ENCODE measurements at places on chromosomes 7 and 10.

DNA sequence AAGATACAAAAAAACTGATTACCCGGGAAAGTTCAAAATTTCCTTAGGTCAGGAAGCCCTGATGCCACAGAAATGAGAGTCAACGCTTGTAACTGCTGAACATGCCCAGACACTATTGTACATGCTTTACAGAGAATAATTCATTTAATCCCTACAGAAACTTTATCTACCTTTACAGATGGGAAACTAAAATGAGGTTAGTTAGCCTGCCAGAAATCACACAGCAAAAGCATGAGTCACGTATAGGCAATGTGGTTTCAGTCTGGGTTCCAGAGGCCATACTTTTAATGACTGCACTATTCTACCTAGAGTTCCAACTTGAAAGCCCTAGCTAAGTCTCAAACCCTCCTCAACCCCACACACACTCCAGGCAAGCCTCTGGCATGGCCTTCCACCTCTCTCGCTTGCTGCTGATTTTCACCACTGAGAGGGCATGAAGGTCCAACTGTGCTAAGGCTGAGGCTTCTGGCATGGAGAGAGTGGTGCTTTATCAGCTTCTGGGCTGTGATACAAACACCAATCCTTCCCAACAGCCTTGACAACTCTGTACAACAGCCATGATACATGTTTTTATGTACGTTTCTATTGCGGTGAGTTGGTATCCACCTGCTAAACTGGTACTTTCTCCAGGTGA is 1011.2 kb upstream of the GHITM start:
- DNase-seq, result no peak

DNA sequence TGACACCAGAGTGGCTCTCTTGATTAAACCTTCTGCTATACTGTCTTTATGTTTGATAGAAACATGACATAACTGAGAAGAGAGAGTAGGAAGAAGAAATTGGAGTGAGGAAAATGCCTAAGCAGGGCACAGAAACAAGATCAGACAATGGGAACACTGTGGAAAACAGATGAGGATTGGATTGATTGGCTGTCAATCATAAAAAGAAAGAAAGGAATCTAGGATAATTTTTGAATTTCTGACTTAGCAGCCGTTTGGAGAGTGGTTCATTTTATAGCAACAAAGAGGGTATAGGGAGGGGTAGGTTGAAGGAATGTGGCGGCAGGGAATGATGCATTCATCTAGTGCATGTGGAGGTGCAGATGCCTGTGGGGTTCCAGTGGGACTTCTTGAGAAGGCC is 7.8 kb downstream of the TEX47 start:
- DNase-seq, result no peak

DNA sequence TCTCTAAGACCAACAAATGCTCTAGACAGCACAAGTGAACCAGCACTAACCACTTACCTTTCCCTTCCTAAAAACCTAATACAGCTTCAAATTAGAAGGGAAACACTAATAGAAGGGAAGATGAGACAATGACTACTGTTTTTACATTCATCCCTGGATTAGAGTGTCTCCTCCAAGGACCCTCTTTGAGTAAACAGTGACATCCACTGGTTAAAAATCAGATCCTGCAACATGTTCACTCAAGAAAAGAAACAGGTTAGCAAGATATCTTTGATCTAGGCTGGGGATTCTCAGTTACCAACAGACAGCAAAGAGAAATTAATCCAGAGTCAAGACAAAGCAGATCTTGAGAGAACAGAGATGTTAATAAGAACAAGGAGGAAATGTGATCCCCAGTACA is 177.7 kb upstream of the GHITM start:
- DNase-seq, result no peak

- DNase-seq, result no peak
These were observed 75.8 kb downstream of the ZRANB1 start for GRCh38 chr10:125017547-125018298.

DNA sequence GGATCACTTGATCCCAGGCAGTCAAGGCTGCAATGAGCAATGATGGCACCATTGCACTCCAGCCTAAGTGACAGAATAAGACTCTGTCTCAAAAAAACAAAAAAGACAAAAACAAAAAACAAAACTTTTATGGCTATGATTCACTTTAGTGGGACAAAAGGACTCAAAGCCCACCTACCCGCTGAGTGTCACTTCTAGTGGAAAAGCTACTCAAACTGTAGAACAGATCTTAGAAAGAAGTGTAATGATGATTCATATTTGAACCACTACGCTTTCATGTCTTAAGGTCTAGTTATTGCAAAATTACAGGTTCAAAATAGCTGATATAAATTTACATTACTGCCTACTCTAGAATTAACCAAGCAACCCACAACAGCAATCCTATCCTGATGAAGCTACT is 47.1 kb upstream of the OTUD1 start:
- no peak for DNase-seq

GRCh38 chr7:17437586-17437985 is 139.1 kb downstream of the AHR start:
- no peak for DNase-seq

- DNase-seq, result peak; percentile 19
These were observed 140.7 kb downstream of the SND1 start for GRCh38 chr7:127792528-127793342.

GRCh38 chr10:69464801-69465401 is 13.6 kb downstream of the TSPAN15 start:
- DNase-seq, result no peak

GRCh38 chr7:45068236-45069023 is 20.3 kb downstream of the NACAD start:
- no peak for DNase-seq

DNA sequence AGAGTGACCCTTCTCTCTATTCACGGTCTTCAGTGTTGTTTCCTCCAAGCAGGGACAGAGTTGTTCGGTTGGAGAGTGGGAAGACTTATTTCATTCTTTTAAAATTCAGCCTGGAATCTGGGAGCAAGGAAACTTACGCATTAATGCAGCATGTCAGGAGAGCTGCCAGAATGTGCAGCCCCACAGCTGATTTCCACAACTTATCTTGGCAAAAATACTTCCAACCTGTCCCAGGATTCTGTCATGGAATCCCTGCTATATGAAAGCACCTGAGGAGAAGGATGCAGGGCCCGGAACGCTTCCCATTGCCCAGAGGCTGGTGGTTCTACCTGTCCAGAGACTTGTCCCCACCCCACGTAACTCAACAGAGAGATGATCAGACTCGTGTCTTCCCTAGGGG is 86.9 kb upstream of the MKI67 start:
- no peak for DNase-seq

DNA sequence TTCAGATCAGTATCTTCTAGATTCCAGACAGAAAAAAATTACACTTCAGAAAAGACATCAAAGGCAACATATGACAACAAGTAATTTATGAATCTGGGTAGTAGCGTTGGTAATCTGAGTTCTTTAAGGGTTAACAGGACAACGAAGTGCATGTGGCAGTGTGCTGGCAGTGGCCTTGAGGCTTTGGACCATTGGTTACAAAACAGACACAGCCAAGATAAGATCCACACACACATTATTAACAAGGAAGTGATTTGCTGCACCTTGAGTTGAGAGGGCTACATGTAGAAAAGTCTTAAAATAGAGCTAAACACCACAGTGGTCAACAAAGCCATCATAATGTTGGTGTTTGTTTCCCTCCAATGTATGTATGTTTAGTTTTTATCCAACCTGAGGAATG is 40.6 kb downstream of the AKR1D1 start:
- no peak for DNase-seq

- no peak for DNase-seq
These were observed 38.5 kb downstream of the NPTX2 start for GRCh38 chr7:98655611-98656010.

DNA sequence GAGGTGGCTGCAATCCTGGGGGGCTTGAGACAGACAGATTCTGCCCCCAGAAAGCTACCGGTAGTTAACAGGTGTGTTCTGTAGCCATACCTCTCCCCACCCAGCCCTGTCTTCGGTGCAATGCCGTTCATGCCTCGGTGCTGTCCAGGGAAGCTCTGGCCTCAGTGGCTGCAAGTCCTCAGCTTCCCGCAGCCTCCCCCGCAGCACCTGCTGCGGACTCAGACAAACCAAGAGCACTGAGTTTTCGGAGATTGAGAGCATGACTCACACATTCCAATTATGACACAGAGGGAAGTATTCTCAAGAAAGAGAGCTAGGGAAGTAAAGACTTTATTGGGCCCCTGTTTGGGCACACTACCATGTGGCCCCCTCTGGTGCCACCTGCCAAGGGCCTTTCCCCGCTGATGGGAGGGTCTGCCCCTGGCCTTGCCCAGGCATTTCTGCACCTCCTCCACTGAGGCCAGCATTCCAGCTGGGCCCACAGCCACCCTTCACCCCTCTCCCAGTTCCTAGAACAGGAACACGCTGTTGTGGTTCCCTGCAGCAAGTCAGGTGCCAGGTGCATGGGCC is 30.2 kb upstream of the EZH2 start:
- DNase-seq, result peak; percentile 18

DNA sequence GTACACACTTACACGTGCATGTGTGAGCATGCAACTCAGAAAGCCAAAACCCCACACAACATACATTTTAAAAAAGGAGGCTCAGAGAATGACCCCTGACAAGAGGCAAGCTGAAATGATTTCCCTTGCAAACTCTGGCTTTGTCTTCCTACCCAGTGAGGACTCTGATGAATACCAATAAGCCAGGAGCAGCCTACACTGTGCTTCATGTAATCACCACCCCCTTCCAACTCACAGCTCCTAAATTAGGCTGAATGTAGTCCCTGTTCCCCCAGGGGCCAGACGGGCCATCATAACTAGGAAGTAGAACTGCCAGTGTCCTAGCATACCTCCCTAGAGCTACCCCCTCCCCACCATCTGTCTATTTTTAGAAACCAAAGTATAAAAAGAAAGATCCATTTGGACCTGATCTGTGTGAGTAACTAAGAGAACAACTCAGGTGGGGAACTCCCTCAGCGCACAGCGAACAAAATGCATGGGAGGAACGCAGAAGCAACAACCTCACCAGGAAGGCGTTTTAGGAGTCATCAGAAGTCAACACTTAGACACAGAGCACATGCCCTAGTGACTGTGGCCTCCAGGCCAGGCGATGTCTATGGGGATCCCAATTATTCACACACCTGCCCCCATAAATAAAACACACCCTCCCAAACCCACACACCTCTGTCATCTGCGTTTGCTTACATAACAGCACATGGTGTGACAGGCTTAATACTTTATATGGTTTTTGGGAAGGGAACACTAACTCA is 1.9 kb downstream of the DGKI start:
- no peak for DNase-seq

DNA sequence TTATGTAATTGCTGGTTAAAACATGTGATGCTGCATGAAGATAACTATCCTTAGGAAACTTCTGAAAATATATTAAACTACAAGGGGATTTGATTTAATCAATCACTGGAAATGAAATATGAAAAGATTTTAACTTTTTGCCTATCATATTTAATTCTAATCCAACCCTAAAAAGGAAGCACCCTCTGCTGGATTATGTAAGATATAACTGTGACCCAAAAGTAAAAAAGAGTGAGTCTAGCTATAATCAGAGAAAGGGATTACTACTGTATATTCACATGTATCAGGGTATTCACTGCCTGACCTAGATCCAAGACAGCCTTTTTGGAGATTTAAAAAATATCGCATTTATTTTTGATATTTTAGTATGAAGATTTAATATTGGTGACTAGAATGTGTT is 295.5 kb downstream of the MDFIC start:
- DNase-seq, result no peak

DNA sequence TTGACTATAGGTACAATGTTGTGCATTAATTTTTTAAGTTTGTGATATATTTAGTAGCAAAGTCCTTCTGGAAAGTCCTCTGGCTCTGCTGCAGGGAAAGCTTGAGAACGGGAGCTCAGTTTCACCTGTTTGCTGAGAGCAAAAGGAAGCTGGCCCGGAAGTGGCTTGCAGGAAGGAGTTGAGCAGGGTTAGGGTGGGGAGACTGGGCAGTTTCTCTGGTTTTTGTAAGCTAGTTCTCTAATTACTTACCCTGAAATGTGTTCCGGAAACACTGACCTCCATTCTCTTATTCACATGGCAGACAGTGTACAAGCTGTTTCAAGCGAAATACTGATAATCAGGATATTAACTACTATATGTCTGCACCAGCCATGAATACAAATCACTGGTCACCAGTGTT is 22.3 kb downstream of the MAP3K8 start:
- no peak for DNase-seq

DNA sequence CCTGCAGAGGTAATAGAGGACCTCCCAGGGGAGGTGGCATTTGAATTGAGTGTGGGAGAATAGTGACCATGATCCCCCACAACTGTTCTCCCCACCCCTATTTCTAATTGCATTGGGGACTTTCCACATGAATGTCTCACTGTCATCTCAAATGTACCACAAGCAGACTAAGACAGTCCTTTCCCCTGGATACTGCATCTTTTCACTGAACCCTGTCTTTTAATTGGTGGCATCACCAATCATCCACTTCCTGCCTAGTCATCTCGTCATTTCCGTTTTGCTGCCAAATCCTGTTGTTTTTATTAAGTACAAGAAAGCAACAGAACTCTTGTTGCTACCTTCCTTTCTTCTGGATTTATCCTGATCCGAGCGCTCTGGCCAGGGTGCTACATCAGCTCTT is 120.3 kb downstream of the NRP1 start:
- no peak for DNase-seq

DNA sequence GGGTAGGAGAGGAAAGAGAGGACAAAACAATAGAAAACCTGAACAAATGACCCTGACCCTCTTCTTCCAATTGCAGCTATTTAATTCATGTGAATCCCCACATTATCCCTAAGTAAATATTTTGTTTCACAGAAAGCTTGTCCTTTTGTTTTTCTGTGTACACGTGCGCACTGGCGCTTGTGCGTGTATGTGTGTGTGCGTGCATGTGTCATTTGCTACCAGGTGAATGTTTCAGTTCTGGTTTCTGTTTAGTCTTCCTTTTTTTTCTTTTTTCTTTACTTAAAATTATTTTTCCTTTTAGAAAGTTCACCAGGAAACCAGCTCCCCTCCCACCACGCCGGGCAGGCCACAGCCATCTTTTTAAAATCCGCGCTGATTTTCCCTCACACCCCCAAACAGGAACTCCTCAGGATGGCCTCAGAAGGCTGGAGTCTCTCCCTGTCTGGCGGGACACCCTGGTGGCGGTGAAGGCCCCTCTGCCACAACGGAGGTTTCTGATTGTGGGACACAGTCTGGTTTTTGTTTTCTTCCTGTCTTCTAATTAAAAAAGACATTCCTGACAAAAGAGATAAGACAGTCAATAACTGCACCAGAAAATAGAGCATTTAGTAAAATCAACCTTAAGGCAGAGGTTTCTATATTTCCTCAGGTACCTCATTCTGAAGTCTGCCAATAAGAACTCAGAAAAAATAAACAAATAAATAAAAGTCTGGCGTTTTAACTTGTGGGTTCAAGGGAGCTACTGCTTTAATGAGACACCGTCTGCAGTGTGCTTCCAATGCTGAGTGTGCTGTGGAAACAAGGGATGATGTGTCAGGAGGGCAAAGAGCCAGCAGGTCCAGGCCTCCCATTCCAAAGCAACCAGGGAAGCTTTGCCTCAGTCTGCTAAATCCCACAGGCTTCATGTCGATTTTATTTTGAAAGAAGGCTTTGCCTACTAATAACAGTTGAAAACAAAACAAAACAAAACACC is 17.4 kb downstream of the IRF5 start:
- DNase-seq, result no peak

- no peak for DNase-seq
These were observed 94.5 kb upstream of the PFKP start for GRCh38 chr10:2972810-2973209.
